ENCODE measurements at places on chromosomes 7 and 10.

GRCh38 chr10:96663797-96664196 is 56.5 kb downstream of the PIK3AP1 start:
- DNase-seq: no peak
- H3K4me1 ChIP-seq: no peaks in the 10 kb centered on the region
- no peak overlapping the region for H3K4me3 ChIP-seq

DNA sequence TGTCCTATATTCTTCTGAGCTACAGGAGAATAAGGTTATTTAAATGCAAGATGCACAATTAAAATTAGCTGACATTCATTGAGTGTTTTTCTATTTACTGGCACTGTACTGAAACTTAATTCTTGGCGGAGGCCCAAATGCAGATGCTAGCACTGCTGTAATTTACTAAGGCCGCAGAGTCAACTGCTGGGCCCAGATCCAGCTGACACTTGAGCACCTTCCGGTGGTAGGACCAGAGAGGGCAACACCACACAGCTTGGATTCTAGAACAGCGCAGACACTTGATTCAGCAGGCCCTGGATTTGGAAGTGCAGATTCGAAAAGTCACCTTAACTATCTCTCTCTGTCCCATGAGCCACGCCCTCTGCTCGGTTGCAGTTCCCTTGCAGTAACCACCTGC is 228.6 kb upstream of the TMEM72 start:
- H3K4me3 ChIP-seq: no peak overlapping the region
- DNase-seq: no peak
- no peak overlapping the region for H3K27ac ChIP-seq

- peaks cover 25% of the 10 kb centered on the region for H3K4me1 ChIP-seq
- H3K36me3 ChIP-seq: peaks cover 20% of the 10 kb centered on the region
- peak overlapping the region; percentile 81 for H3K4me3 ChIP-seq
- H3K27ac ChIP-seq: peak overlapping the region; percentile 96
- H3K27me3 ChIP-seq: peaks cover 37% of the 10 kb centered on the region
- DNase-seq: peak; percentile 91
These were observed 982 bp downstream of the SFXN3 start for GRCh38 chr10:101031796-101032636.

- no peak for DNase-seq
- no peak overlapping the region for H3K4me3 ChIP-seq
- no peak overlapping the region for H3K27ac ChIP-seq
- no peaks in the 10 kb centered on the region for H3K4me1 ChIP-seq
- H3K27me3 ChIP-seq: peaks cover 11% of the 10 kb centered on the region
These were observed 32.4 kb upstream of the MTPN start for GRCh38 chr7:136009488-136010079.

DNA sequence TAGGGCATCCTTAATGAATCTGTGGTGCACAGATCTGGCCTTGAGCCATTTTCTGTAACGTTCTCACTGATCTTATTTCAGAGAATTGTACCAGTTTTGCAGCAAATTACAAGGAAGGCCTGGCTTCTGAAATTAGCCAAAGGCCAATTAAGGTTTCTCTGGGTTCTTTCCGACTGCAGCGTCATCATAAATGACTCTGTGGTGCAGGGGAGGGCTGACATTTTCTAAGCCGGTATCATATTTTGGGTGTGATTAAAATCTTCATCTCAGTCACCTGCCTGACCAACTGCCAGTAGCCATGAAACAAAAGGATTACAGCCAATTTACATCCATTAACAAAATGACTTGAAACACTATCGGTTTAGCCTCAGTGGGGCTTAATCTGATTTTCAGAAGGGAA is 363.7 kb downstream of the ADRA2A start:
- no peak overlapping the region for H3K4me3 ChIP-seq
- H3K27me3 ChIP-seq: no peaks in the 10 kb centered on the region
- H3K36me3 ChIP-seq: no peaks in the 10 kb centered on the region
- no peak for DNase-seq
- no peak overlapping the region for H3K27ac ChIP-seq
- H3K4me1 ChIP-seq: no peaks in the 10 kb centered on the region

- H3K4me3 ChIP-seq: no peak overlapping the region
- no peaks in the 10 kb centered on the region for H3K27me3 ChIP-seq
- H3K36me3 ChIP-seq: peaks cover 1% of the 10 kb centered on the region
- no peak overlapping the region for H3K27ac ChIP-seq
These were observed 91.4 kb downstream of the TPST1 start for GRCh38 chr7:66296557-66296956.

GRCh38 chr10:75357500-75357899 is 44.1 kb downstream of the ZNF503 start:
- H3K36me3 ChIP-seq: no peaks in the 10 kb centered on the region
- H3K4me3 ChIP-seq: no peak overlapping the region
- H3K27me3 ChIP-seq: peaks cover 6% of the 10 kb centered on the region
- no peaks in the 10 kb centered on the region for H3K4me1 ChIP-seq
- no peak for DNase-seq

DNA sequence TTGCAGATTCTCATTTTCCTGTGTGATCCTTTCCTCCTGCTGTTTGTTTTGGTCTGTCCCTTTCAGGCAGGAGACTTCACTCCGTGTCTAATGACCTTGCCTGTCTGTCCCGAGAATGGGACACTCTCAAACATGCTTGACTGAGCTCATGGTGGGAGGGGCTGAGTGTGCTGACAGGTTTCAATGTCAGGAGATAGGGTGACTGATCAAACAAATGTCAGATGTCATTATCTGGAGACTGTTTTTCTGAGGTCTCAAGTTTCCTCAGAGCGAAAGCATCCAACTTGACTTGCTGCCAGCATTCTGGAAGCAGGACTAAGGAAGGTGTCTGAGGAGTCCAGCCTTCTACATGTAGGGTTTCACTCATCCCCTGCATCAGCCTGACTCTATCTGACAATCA is 228.8 kb upstream of the KIAA1217 start:
- no peak overlapping the region for H3K27ac ChIP-seq
- H3K4me3 ChIP-seq: no peak overlapping the region
- H3K36me3 ChIP-seq: no peaks in the 10 kb centered on the region
- H3K27me3 ChIP-seq: no peaks in the 10 kb centered on the region
- DNase-seq: no peak

DNA sequence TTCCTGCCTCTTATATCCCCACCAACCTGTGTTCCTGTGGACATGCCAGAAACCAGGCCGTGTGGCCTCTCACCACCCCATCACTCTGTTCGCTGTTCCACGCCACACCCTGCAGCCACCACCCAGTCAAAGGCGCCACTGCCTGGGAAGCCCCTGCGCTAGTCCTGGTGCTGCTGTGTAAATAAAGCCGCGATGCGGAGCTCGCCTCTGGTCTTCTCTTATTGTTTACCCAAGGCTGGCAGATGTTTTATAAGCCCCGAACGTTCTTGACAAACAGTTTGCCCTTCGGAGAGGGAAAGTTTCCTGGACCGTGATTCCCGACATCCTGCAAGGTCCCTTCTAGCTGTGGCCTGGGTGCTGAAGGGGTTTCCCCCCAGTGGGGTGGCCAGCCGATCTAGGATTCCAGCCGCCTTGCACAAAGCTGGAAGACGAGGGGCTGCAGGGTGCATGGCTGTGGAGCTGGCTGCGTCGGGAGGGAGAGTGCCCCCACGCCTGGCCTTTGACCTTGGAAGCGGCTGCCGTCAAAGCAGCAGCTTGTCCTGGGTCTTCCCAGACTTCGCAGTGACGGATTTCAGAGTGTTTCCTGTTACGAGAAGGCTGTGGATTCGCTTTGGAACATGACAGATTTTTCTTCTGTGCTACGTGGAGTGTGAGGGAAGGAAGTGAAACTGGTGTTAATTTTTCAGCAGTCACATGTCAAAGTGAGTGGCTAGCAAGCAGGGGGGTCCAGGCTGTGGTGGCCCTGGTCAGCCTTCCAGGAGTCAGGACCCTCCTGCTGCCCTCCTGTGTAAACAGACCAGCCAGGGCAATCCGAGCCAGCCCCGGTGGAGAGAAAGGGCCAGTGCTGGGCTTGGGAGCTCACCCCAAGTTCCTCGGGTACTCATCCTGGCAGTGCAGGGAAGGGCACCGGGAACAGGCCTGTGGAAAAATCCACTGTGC is 61.6 kb downstream of the LHPP start:
- H3K27ac ChIP-seq: no peak overlapping the region
- no peaks in the 10 kb centered on the region for H3K27me3 ChIP-seq
- H3K4me3 ChIP-seq: no peak overlapping the region
- no peaks in the 10 kb centered on the region for H3K4me1 ChIP-seq
- DNase-seq: no peak
- H3K36me3 ChIP-seq: no peaks in the 10 kb centered on the region

- no peak overlapping the region for H3K4me3 ChIP-seq
- no peaks in the 10 kb centered on the region for H3K36me3 ChIP-seq
- peaks cover 7% of the 10 kb centered on the region for H3K27me3 ChIP-seq
- H3K27ac ChIP-seq: no peak overlapping the region
- H3K4me1 ChIP-seq: no peaks in the 10 kb centered on the region
- DNase-seq: no peak
These were observed 340.8 kb upstream of the PODXL start for GRCh38 chr7:131897016-131897789.

GRCh38 chr10:130915065-130915464 is 396.5 kb downstream of the TCERG1L start:
- H3K27ac ChIP-seq: no peak overlapping the region
- H3K36me3 ChIP-seq: no peaks in the 10 kb centered on the region
- H3K27me3 ChIP-seq: no peaks in the 10 kb centered on the region
- DNase-seq: no peak

- DNase-seq: no peak
- no peaks in the 10 kb centered on the region for H3K4me1 ChIP-seq
- H3K36me3 ChIP-seq: no peaks in the 10 kb centered on the region
- H3K4me3 ChIP-seq: no peak overlapping the region
- H3K27me3 ChIP-seq: no peaks in the 10 kb centered on the region
- H3K27ac ChIP-seq: no peak overlapping the region
These were observed 906.7 kb downstream of the DNAJB9 start for GRCh38 chr7:109476409-109476808.

DNA sequence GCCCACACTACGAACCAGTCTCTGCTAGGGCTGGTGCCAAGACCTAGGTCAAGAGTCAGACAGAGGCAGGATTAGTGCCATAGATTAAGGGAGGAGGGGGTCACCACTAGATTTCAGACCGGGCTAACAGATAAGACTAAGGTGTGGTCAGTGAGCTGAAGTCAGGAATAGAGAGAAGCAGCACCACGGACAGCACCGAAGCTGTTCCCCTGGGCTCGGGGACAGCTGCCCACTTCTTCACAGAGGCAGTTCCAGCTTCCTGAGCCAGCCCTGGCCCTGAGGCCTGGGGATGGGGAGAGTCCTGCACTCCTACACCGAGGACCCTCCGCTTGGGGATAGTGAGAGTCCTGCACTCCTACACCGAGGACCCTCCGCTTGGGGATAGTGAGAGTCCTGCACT is 11.2 kb upstream of the JAKMIP3 start:
- no peak overlapping the region for H3K27ac ChIP-seq
- no peaks in the 10 kb centered on the region for H3K4me1 ChIP-seq
- no peaks in the 10 kb centered on the region for H3K36me3 ChIP-seq
- H3K4me3 ChIP-seq: no peak overlapping the region
- H3K27me3 ChIP-seq: peaks cover 7% of the 10 kb centered on the region
- DNase-seq: no peak

- no peaks in the 10 kb centered on the region for H3K27me3 ChIP-seq
- no peak overlapping the region for H3K4me3 ChIP-seq
- no peak overlapping the region for H3K27ac ChIP-seq
- no peaks in the 10 kb centered on the region for H3K36me3 ChIP-seq
- H3K4me1 ChIP-seq: no peaks in the 10 kb centered on the region
- no peak for DNase-seq
These were observed 708.3 kb downstream of the CCSER2 start for GRCh38 chr10:85036661-85037060.

- no peaks in the 10 kb centered on the region for H3K36me3 ChIP-seq
- peak overlapping the region; percentile 24 for H3K27ac ChIP-seq
- DNase-seq: peak; percentile 43
- H3K4me1 ChIP-seq: peaks cover 14% of the 10 kb centered on the region
These were observed 38.0 kb downstream of the ZNF777 start for GRCh38 chr7:149422914-149423301.

- DNase-seq: no peak
- no peaks in the 10 kb centered on the region for H3K36me3 ChIP-seq
- no peak overlapping the region for H3K27ac ChIP-seq
- peaks cover 8% of the 10 kb centered on the region for H3K27me3 ChIP-seq
- peaks cover 8% of the 10 kb centered on the region for H3K4me1 ChIP-seq
These were observed 92.6 kb upstream of the HECTD2 start for GRCh38 chr10:91317541-91317940.

GRCh38 chr7:91375378-91375777 is 111.1 kb downstream of the FZD1 start:
- H3K4me3 ChIP-seq: no peak overlapping the region
- H3K27me3 ChIP-seq: no peaks in the 10 kb centered on the region
- DNase-seq: no peak

GRCh38 chr10:20874261-20874660 is 22.9 kb downstream of the NEBL start:
- H3K4me1 ChIP-seq: no peaks in the 10 kb centered on the region
- DNase-seq: no peak
- no peaks in the 10 kb centered on the region for H3K36me3 ChIP-seq
- no peak overlapping the region for H3K4me3 ChIP-seq
- H3K27ac ChIP-seq: no peak overlapping the region

- no peaks in the 10 kb centered on the region for H3K36me3 ChIP-seq
- H3K27ac ChIP-seq: no peak overlapping the region
- no peak for DNase-seq
- no peaks in the 10 kb centered on the region for H3K27me3 ChIP-seq
- H3K4me3 ChIP-seq: no peak overlapping the region
These were observed 228.2 kb downstream of the NSUN6 start for GRCh38 chr10:18423058-18423637.

DNA sequence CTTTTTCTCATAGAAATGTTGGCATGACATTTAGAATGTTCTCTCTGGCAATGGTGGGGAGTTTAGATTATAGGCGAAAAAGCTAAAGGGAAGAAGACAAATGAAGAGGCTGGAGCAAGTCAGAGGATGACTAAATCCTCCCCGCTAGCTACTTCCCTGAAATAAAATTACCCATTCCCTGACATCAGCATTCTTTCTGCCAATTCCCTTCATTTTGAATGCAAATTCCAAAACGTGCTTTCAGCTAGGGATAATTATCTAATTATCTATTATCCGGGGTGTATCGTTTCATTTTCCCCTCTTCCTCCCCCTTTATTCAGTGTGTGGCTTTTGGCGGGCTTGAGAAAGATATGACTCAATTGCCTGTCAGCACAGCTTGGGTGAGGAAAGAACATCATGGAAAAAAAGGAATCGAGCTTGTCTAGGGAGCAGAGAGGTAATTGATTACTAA is 672.3 kb downstream of the TNS3 start:
- no peaks in the 10 kb centered on the region for H3K27me3 ChIP-seq
- no peaks in the 10 kb centered on the region for H3K36me3 ChIP-seq
- no peak overlapping the region for H3K27ac ChIP-seq

DNA sequence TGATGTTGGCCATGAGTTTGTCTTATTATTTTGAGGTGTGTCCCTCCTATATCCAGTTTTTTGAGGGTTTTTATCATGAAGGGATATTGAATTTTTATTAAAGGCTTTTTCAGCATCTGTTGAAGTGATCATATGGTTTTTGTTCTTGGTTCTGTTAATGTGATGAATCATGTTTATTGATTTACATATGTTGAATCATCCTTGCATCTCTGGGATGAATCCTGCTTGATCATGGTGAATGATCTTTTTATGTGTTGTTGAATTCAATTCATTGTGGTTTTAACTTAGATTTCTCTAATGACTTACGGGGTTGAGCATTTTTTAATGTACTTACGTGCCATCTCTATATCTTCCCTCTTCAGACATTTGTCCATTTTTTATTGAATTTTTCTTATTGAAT is 22.9 kb downstream of the DLD start:
- H3K27me3 ChIP-seq: no peaks in the 10 kb centered on the region
- peaks cover 68% of the 10 kb centered on the region for H3K36me3 ChIP-seq
- no peak for DNase-seq
- H3K4me1 ChIP-seq: no peaks in the 10 kb centered on the region
- no peak overlapping the region for H3K4me3 ChIP-seq

Data from activated naive CD4-positive, alpha-beta T cell treated with anti-CD3 and anti-CD28 coated beads, Interleukin-2, amount 10 ng/mL, durations not matched to agents 7 days and 5 days (primary cell).